ENCODE measurements at places on chromosomes 13 and 19. TPM values are rescaled to one million over a fixed set of nuclear protein-coding genes. Genes with fewer than 3 reads are reported as not detected.

DNA sequence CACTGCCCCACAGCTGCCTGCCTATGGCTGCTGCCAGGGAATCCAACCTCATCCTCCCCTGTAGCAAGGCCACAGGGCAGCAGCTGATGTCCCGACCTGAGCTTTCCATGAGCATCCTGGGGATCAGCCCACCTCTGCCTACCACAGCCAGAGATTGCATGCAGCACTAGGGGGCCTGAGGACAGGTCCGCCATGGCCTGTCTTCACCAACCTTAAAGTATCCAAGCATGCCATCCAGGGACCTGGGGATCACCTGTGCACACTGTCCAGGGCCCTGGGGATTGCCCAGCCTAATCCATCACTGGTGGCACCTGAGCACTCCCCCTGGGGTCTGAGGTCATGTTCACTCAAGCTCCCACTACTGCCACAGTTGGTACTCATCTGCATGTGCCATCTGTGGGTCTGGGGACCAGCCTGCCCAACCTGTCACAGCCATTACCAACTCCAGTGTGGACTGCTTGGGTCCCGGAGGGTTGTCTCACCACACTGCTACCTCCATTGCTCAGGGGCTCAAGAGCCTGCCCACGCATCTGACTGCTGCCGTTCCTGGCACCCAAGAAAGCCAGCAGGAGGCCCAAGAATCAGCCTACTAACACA, 53.0 kb downstream of the KCTD15 start:
- DNase-seq: peak; percentile 76

DNA sequence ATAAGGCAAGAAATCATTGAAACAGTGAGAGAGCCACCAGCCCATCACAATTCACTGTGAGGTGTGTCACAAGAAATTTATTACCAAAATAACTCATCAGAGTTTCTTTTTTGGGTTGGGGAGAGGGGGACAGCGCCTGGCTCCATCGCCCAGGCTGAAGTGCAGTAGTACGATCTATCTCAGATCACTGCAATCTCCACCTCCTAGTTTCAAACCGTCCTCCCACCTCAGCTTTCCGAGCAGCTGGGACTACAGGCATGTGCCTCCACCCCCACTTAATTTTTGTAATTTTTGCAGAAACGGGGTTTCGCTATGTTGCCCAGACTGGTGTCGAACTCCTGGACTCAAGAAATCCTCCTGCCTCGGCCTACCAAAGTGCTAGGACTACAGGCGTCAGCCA, 3.6 kb downstream of the IFNL1 start:
- no peak for DNase-seq

The ZNF486 gene
- 2.9 TPM for total RNA-seq

The MISP gene
- 0.67 TPM for total RNA-seq

DNA sequence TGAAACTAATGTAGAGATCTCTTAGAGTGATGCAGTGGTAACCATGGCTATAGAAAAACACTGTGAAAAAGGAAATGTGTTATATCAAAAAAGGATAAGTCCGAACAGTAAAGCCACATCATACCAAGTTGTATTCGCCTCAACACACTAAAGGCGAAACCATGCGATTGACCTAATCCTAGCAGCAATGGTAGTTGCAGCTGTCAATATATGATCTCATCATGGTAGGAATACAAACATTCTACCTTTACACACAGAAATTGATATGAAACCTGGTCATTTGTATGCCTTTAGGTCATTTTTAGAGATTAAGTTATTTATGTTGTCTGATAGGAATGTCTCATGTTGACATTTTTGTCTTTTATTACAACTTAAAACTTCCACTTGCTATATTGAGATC, 271.9 kb downstream of the SLITRK6 start:
- DNase-seq: no peak

- no peak for DNase-seq
Observed at GRCh38 chr13:26457212-26457611, 100.3 kb upstream of the WASF3 start.

DNA sequence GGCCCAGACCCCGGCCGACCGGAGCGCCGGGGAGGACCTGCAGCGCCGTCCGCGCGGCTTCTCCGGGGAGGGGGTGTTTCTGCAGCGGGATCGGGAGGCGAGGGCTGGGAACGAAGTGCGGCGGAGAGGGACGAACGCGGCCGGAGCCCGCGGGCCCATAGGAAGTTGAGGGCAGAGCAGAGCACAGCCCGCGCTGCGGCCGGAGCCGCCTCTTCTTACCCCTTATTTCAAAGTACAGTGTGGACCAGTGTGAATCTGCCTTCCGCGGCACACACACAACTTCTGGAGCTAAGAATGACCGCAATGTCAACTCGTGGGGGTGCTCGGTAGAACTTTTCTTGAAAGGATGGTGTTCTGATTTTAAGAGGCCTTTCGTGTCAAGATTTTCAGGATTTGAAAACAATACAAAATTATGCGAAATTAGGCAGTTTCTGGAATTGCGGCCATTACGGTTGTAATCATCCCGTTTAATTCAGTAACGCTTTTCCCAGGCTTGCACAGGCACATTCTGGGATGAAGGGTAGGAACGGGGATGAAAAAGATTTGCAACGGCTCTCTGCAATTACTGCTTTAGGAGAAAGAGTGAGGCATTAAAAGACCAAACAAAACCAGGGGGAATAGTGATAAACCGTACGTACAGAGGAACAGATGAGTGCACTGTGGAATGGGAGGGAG, 821 bp downstream of the TDRD3 start:
- peak; percentile 91 for DNase-seq

The TUBB4A gene
- 0.48 TPM for total RNA-seq

The LYPD5 gene
- 2.0 TPM for total RNA-seq

GRCh38 chr13:30692113-30692512, 43.2 kb upstream of the ALOX5AP start:
- DNase-seq: no peak

DNA sequence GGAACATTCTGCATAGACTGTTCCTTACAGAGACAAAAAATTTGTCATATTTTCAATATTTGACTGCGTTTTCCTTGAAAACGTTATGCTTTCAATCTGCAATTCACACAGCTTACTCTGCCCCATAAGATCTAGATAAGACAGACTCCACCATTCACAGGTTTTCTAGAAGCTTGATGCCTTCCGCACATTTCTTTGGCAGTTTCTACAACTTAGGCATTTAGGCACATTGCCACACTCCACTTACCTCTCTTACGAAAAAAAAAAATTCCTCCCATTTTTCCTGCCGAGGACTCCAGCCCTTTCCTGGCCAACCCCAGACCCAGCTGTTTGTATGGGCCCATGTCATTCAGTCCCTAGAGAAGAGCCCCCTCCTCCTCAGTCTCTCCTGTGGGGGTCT, 11.2 kb downstream of the ATP12A start:
- DNase-seq: no peak

The RFX1 gene
- total RNA-seq: 12.2 TPM

The GDF15 gene
- 5.9 TPM for total RNA-seq

DNA sequence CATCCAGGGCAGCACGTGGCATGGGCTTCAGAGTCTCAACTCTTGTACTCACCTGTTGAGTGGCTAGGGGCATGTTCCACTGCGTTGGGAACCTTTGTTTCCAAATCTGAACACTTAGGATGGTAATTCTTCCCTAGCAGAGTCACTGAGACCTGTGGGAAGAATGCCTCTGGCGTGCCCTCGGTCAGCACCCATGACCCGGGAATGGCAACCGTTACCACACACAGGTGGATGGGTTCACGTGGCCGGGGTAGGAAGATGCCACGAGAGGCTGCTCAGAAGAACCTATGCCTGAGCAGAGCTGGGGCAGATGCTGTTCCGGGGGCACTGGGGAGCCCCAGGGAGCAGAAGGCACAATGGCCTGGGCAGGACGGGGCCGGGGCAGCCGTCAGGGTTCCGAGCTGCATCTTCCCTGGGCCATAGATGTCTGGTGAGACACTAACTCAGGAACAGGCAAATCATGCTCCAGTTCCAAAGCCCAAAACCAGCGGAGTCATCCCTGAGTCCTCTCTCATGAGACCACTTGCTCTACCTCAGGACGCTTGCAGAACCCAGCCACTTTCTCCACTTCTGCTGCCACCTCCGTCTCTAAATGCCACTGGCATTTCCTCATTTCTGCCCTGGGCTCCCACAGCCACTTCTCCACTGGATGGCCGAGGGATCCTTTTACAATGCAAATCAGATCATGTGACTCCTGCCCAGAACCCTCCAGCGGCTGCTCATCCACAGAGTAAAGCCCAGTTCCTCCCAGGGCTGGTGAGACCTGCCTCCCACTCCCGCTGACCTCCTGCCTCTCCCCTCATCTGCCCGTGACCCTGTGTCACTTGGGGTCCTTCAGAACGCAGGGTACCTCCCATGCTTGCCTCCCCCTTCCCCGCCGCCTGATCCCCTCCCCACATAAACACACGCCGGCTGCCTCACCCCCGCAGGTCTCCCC, 36.7 kb downstream of the FAM124A start:
- no peak for DNase-seq

GRCh38 chr19:36139473-36140303, at the start of gene CAPNS1:
TSS of gene CAPNS1 (plus strand) at chr19:36140066. CDS start at chr19:36141012, 946 bp downstream.
- DNase-seq: peak; percentile 100

Data from mesenteric fat pad (tissue), 1 donor.